NCI-H460 (cell line): ENCODE measurements at places on chromosomes 6 and 20.

GRCh38 chr6:38882157-38882556, 166.4 kb upstream of the GLP1R start:
- DNase-seq = no peak

DNA sequence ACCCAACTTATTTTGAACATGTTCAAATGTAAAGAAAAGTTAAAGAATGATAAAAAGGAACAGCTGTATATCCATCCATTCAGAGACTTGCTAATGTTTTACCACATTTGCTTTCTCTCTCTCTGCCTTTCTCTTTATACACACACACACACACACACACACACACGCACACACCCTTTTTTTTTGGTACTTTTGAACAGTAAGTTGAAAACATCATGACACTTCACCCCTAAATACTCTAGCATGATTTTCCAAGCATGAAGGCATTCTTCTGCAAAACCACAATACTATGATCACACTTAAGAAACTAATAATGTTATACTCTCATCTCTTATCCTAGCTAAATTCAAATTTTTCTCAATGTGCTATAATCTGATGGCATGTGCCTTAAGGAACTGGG, 192.3 kb downstream of the UTRN start:
- DNase-seq = no peak

DNA sequence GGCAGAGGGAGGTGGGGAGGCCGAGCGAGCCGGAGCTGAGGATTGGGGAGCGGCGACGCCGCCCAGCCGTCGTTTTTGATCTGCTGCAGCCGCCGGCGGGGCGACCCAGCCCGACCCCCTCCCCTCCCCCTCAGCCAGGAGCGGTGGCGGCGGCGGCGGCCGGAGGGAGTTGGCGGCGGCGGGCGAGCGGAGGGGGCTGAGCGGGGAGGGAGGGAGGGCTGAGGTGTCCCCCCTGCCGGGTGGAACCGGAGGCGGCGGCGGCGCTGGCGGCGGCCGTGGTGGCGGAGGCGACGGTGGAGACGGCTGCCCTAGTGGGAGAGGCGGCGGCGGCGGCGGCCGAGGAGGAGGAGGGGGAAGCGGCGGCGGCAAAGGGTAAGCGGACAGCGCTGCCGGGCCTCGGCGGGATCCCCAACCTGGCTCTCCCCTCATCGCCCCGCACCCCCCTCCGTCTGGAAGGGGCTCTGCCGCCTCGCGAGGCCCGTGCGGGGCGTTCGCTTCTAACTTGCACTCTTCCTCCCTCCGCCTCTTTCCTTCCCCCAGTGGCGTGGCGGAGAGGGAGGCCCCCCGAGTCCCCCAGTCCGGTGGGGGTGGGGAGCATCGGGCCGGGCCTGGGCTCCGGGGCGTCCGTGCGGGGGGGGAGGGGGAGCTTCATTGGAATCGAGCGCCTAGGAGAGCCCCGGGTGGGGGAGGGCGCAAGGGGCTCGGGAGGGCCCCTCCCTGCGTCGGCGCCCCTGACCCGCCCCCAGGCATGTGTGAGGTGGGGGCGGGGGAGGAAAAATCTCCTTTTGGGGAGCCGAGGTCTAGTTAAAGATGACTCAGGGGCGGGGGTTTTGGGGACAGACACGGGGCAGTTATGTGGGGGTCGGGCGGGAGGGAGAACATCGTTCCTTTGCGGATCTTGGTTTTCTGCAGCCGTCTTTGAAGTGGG, at the start of gene TAB2:
Gene TAB2, plus strand, starts transcription at position 69 of the 928 bp plus-strand sequence. CDS start 52,286 bp downstream, outside the sequence.
- DNase-seq = no peak

GRCh38 chr6:93423542-93423941, 4.2 kb upstream of the EPHA7 start:
- peak; percentile 20 for DNase-seq

- no peak for DNase-seq
These were observed 5.6 kb downstream of the HTR1E start for GRCh38 chr6:86942769-86943516.

DNA sequence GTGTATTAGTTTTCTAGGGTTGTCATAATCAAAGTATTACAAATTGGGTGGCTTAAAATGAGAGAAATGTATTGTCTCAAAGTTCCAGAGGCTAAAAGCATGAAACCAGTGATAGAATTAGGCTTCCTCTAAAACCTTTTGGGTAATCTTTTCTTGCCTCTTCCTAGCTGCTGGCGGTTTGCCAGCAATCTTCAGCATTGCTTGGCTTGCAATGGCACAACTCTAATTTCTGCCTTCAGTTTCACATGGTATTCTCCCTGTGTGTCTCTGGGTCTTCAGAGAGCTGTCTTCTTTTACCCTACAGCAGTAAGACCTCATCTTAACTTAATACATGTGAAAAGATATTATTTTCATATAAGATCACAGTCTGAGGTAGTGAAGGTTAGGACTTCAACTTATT, 479.1 kb upstream of the GJE1 start:
- no peak for DNase-seq

DNA sequence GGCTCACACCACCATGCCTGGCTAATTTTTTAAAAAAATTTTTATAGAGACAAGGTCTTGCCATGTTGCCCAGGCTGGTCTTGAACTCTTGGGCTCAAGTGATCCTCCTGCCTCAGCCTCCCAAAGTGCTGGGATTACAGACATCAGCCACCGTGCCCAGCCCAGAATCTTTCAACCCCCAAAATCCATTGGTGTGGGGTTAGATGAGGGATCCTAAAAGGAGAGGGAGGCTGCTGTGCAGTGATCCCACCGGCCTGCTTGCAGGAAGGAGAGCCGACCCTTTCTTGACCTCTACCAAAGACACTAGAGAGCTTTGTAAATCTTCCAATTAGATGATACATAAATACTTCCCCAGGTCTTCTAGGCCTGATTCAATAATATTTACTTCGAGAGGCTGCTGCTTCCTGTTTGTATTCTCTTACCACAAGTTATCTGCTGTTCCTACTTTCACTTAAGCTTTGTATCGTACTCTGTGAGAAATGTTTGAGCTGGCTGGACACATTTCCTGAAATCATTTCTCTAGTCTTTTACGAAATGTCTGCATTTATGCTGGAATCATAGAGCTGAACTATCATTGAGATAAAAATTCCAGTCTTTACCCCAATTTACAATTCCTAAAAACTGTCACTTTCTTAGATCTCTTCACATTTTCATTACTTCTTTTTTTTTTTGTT, 49.3 kb upstream of the IER3 start:
- no peak for DNase-seq

- DNase-seq = no peak
These were observed 16.9 kb downstream of the KIF16B start for GRCh38 chr20:16556301-16556700.

- DNase-seq = no peak
These were observed 41.4 kb downstream of the MAP3K7 start for GRCh38 chr6:90545448-90545847.

DNA sequence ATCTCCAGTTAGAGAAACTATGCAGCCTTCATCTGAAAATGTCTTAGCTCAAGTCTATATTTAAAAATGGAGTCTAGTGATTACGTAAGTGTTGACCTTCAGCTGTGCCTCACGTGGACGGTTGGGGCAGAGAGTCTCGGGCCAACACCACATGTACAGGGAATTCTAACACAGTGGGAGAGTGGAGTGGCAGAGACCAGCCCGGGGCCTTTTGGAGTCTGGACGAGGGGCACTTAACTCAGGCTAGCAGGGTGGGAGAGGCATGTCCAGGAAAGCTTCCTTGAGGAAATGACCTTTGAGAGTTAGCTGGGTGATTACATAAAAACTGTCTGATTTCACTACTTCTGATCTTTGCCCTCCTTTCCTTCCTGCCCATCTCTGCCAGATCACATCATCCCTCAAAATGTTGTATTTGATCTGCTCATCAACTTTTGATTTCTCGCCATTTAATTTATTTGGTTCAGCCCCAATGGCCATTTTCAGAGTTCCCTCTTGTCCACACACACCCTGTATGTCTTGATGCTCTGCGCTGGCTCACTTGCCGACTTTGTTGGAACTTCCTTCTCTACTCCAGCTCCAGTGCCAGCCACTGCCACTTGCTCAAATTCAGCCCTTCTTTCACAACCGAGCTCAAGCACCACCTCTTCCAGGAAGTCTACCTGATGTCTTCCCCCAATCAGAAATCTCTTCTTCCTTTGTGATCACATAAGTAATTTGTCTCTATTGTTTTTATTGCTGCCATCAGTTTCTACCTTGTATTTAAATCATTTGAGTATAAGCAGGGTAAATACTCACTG, 2.6 kb downstream of the ARMC2 start:
- DNase-seq = no peak

DNA sequence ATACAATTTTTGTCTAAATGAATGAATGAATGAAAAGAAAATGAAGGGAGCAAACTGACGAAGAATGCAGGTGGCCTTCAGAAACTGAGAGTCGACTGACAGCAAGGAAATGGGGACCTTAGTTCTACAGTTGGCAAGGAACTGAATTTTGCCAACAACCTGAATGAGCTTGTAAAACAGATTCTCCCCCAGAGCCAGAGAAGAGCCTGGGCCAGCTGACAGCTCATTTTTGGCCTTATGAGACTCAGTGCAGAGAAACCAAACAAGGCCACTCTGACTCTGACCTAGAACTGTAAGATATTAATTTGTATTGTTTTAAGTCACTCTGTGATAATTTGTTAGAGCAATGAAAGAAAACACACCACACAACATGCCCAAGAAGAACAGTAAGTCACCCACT, 21.8 kb downstream of the MAN1A1 start:
- no peak for DNase-seq

- no peak for DNase-seq
These were observed 227.5 kb downstream of the UST start for GRCh38 chr6:148974351-148974750.

DNA sequence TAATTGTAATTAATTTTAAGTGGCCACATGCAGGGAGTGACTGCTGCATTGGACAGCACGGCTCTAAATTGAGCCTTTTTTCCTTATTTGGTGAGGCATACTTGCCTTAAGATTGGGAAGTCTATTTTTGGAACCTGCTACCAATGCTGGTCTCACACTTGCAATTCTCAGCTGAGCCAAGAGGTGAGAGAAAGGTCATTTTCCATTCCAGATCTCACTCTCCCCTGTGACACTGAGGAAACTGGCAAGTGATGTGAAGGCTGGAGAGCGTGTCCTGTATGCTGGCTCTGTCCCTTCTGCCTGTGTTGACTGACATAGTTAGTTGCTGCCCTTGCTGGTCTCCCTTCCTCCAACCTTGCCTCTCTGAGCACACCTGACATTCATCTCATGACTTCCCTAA, 735 bp upstream of the MOG start:
- DNase-seq = no peak

GRCh38 chr6:116888732-116889360, 11.8 kb downstream of the RFX6 start:
- DNase-seq = no peak

GRCh38 chr6:6405997-6406714, 85.7 kb upstream of the F13A1 start:
- no peak for DNase-seq

GRCh38 chr20:38628580-38629470, 27.2 kb downstream of the ARHGAP40 start:
- no peak for DNase-seq

- no peak for DNase-seq
These were observed 65.7 kb downstream of the CTCFL start for GRCh38 chr20:57459278-57459677.

GRCh38 chr6:166465671-166466087, 82.9 kb upstream of the MPC1 start:
- DNase-seq = no peak

- no peak for DNase-seq
These were observed 81.1 kb downstream of the PSMG4 start for GRCh38 chr6:3339811-3340210.

- no peak for DNase-seq
These were observed 12.3 kb downstream of the SLC17A2 start for GRCh38 chr6:25918083-25918683.

DNA sequence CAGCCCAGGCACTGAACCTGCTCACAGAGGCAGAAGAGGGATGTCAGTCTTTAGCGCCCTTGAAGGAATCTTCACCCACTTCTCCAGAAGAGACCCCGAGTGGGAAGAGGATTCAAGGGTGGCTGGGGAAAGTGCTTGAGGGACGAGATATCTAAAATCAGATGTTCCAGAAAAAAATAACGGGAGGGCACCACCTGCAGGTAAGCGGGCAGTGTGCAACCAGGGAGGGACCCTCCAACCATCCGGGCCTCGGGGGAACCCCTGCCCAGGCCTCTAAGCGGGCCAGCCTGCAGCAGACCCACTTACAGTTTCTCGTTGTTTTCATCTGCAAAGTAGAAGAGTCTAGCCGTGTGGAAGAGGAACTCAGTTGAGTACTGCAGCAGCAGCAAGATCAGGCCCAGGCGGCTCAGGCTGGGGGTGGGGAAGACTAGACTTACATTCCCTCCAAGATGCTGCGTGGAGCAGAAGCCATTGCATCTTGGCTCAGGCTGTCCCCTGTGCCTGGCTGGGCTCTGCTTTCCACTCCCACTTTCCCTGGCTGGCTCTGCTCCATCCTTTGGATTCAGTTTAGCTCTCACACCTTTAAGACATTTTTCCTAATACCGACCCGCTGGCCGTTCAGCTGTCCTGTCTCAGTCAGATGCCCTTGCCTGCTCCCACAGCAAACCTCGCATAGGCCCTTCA, 71.0 kb downstream of the TRAM2 start:
- DNase-seq = no peak

- DNase-seq = no peak
These were observed 116.1 kb downstream of the IBTK start for GRCh38 chr6:82131441-82131840.

DNA sequence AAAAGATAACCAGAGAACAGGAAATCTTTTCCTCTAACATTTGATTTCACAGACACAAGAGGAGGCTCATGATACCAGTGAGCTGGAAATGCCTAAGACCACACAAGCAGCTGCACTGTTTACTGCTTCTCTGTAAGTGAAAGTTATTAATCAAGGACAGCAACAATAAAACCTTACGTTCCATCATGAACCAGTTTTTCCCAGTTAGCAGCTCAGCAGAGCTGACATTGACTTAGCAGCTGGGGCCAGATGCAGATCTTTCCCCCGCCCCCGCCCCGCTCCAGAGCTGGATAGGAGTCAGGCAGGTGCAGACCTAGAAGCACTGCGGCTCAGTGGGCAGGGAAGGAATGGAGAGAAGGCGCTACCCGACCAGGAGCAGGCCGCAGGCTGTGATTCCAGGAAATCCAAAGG, 275.2 kb downstream of the GMDS start:
- DNase-seq = no peak

DNA sequence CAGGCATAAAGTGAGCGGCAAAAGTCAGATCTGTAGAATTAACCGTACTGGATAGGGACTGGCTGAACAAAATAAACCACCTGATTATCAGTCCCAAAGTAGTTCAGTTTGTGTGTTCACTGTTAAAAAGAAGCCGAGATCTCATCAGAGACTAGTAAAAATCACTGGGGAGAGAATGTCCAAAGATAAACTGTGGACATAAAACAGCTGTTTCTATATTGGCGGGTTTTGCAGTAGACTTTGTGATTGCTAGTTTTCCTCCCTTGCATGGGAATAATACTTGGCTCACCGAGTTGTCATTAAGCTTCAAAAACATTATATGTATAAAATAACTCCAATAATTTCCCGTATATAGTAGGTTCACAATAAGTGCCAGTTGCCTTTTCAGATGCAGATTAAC, 114.2 kb upstream of the ID4 start:
- DNase-seq = no peak

- no peak for DNase-seq
These were observed 6.9 kb downstream of the PHACTR3 start for GRCh38 chr20:59611286-59611685.
